ENCODE measurements at places on chromosomes 2 and 18.

GRCh38 chr2:187842978-187843847 lies 289.0 kb upstream of the TFPI start:
- DNase-seq: no peak

DNA sequence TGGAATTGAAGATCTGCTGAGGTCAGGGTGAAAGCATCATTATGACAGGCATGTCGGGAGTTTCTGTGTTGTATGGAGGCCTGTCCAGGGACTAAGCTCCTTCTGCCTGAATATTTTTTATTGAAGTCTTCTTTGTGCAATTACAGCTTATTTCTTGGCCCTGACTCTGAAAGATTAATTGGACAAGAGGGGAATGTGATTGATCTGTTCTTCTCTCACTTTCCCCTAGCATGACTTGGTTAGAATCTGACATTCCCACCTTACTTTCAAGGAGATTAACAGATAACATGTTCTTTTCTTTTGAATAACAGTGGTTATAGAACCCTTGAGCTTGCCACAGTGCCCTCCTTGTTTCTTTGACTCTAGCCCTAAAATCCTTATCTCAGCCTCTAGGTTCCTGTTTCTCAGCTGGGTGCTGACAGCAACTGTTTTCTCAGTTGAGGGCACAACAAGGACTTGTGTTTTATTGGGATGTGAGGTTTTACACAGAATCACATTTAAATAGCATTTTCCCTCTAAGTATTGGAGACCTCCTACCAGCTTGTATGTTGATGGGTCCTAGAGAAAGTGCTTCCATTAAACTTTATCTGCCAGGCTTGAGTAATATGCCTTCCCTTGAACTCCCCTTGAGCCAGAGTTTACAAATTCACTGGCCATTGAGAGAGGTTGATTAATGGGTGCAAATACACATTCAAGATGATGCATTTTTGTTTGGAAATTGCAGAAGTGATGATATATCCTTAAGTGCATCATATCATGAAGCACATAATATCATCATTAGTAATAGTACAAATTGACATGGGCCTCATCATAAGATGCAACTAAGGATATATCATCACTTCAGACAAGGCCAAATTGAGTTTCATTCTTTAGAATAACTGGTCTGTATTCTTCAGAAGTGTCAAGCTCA lies 12.5 kb downstream of the TTLL4 start:
- no peak for DNase-seq

- no peak for DNase-seq
These were observed 93.5 kb upstream of the KIF5C start for GRCh38 chr2:148781544-148781943.

GRCh38 chr18:79042276-79042675 lies 26.9 kb upstream of the ATP9B start:
- DNase-seq: no peak

- no peak for DNase-seq
These were observed 70.1 kb downstream of the BOLA3 start for GRCh38 chr2:74077636-74078035.

- no peak for DNase-seq
These were observed 38.2 kb downstream of the SLC66A2 start for GRCh38 chr18:79912994-79913831.

GRCh38 chr2:162123806-162124758 lies 28.0 kb downstream of the GCG start:
- DNase-seq: no peak

DNA sequence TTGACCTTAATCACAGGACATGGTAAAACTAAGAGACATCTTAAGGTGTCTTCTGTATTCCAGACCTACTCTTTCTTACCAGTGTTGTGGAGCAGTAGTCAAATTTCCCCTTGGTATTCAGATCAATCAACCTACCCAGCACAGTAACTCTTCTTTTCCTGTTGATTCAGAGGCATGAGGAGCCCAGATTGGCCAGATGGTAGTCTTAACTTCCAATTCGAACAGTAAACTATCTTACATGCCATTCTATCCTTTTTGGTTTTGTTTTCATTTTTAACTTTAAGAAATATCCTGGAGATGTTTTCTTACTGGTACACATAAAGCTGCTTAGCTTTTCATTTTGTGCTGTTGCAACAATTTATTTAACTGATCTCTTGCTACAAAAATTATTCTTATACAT lies 630.3 kb upstream of the PKDCC start:
- no peak for DNase-seq

DNA sequence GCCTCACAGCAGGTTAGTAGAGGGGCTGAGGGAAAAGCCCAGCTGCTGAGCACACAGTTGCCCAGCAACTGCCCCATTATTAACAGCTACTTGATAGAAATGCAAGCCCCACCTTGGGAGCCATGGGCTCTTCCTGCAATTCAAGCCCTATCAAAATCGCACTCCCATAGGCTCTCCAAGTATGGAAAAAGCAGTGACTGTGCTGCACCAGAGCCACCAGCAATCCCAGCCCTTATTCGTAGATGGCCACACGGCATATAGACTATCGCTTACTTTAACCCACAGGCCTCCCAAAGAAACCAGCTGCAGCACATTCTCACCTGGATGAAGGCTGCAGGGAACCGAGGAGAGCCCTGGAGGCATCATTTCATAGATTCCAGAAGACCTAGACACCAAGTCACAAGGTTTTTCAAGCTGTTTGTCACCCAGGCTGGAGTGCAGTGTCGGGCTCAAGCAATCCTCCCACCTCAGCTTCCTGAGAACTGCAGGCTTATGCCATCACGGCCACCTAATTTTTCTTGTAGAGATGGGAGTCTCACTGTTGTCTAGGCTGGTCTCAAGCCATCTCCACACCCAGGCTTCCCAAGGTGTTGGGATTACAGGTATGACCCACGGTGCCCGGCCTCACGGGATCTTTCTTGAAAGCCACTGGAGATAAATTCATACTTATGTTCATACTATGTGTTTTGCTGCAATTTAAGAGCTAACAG lies 11.3 kb downstream of the NCL start:
- DNase-seq: no peak

- no peak for DNase-seq
These were observed 84.6 kb upstream of the CAB39 start for GRCh38 chr2:230627806-230628724.

GRCh38 chr18:35122586-35123224 lies 81.5 kb downstream of the MAPRE2 start:
- DNase-seq: no peak

- no peak for DNase-seq
These were observed 7.5 kb downstream of the COPS8 start for GRCh38 chr2:237092920-237093781.

- DNase-seq: no peak
These were observed 19.8 kb downstream of the NEMP2 start for GRCh38 chr2:190514676-190515075.

- peak; percentile 47 for DNase-seq
These were observed 11.1 kb downstream of the NR4A2 start for GRCh38 chr2:156321243-156321904.

DNA sequence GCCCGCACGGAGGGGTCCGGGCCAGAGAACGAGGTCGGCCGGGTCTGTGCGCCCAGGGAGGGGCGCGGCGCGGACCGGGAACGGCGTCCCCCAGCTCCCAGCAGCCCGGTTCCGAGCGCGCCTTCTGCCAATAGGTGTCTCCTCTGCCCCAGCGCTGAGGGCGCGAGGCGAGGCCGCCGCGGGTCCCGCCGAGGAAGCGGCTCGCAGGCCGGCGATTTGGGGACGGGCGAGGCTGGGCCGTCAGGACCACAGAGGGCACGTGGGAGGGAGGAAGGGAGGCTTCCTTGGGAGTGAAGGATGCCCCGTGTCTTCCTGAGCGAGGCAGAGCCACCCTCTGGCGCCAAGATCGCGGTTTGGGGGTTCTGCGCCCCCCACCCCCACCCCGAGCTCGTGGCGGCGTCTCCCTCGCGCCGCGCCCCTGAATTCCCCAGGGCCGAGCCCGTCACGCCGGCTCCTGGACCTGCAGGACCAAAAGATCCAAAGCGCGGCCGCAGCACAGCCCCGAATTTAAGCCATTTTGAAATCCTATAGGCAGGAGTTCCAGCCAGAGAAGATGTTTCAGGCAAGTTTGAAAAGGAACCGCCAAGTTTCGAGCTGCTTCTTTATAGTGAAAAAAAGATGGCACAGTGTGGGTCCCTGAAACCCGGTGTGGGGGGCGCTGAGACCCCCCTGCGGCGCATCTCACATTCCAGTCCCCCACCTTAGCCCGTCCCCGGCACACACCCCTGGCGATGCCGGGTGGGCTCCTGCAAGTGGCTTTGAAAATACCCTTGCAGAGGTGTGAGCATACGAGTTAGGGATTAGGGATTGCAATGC lies 909 bp downstream of the NFATC1 start:
- DNase-seq: peak; percentile 66

- DNase-seq: no peak
These were observed 105.4 kb downstream of the FHOD3 start for GRCh38 chr18:36402765-36403396.

DNA sequence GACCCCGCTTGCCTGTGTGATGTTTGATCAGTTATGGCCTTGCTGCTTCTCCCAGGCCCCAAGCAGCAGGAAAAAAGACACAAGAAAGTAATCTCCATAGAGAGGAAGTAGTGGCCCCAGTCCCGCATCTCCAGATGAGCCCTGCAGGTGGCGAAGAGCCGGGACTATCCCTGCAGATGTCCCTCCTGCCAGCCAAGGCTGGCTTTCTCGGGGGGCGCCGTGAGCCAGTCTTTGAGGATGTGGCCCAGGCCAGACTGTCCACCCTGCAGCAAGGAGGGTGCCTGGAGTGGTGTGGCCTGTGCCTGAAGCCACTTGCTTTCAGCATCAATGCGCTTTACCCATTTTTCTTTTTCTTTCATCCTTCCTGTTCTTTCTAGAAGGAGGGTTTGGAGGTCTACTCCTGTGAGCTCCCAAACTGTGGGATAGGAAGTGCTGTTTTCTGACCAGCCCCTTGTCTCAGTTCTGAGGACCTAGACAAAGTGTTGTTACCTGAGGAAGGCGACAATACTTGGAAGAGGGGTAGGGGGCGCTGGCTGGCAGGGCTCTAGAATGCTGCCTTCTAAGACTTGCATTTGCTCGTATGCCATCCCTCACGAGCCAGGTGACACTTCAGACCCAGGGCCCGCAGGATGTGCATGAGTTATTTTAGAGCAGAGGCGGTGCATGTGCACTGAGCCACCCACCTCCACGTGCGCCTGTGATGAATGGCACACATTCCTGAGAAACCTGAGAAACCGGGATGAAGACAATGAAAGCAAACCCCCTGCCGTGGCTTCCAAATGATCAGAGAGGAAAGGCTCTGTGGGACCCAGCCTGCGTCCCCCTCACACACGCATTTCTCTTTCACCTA lies 255.8 kb downstream of the FBXO15 start:
- DNase-seq: no peak

DNA sequence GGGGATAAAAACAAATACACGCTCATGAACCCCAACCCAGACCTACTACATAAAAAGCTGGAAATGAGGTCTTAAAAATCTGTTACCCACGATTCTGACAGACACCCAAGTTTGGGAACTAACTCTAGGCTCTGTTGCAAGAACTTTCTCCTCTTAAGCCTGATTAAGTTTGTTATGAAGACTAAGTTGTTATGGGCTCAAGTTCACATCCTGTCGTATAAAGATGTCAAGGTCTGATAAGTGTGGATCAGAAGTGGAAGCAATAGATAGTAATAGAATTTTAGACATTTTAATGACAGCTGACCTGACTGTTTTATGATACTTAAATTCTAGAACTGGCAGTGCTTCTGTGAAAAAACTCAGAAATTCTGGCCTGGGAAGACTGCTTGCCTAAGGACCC lies 43.2 kb downstream of the LPIN2 start:
- no peak for DNase-seq

GRCh38 chr2:8472545-8473323 lies 209.1 kb upstream of the ID2 start:
- DNase-seq: peak; percentile 51

GRCh38 chr2:107810734-107811133 lies 16.0 kb upstream of the RGPD4 start:
- DNase-seq: no peak

GRCh38 chr2:227325839-227326195 lies 766 bp downstream of the MFF start:
- DNase-seq: peak; percentile 29

GRCh38 chr2:169136885-169137534 lies 67.6 kb downstream of the DHRS9 start:
- DNase-seq: no peak

- DNase-seq: no peak
These were observed 98.1 kb downstream of the SPATS2L start for GRCh38 chr2:200404615-200405014.

GRCh38 chr2:136135921-136136906 lies 18.3 kb upstream of the CXCR4 start:
- DNase-seq: peak; percentile 79

DNA sequence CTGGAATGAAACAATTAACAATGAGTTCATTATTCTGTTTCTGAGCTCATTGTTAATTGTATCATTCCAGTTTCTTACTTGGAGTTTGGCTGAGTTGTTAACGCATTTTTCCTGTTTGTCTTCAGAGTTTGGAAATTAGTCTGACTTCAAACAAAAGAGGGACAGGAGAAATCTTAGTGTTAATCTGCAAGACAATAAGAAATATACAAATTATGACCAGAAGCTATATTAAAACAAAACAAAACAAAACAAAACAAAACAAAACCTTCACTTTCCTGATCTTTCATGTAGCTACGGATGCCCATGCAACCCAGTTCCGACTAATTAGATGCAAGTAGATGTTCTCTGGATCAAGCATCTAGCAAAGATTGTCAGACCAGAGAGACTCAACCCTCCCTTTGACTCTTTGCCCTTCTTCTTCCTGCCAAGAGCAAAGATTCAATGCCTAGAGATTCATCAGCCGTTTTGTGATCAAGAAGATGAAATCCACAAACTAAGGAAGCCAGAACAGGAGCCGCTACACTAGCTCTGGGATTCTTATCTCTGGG lies 686.2 kb upstream of the FSHR start:
- DNase-seq: no peak

GRCh38 chr2:15890124-15890754 lies 50.1 kb upstream of the MYCN start:
- no peak for DNase-seq

GRCh38 chr2:72886505-72887031 lies 640 bp upstream of the SPR start:
- DNase-seq: no peak

DNA sequence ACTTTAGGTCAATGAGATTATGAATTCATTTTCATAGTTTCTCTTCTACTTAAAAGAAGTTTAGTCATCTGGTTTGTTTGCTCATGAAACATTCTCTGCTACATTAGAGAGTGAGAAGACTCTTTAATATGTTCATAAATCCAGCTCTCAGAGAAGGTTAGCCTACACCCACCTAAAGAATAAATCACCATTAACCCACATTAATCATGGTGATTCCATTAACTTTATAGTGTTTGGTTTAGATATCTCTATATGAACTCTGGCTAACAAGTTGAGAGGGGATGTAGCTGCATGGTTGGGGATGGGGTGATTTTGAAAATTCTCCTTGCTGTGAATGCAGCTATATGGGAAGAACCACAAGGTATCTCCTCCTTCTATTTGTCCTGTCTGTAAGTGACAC lies 10.7 kb downstream of the TFPI start:
- no peak for DNase-seq
